SJCRH30 (cell line): ENCODE measurements at places on chromosomes 5 and 9. TPM values are rescaled to one million over a fixed set of nuclear protein-coding genes. Genes with fewer than 3 reads are reported as not detected.

GRCh38 chr5:90434116-90434714 lies 24.7 kb upstream of the CETN3 start:
- peak; percentile 53 for DNase-seq

The SOX30 gene
- total RNA-seq, result 0.13 TPM in 1 of 2 replicates, not detected in the other

- peak; percentile 76 for DNase-seq
These were observed at the start of gene TLR4 for GRCh38 chr9:117704024-117704575. Gene TLR4 (plus strand): TSS chr9:117704403. CDS start chr9:117704473, 70 bp downstream.

DNA sequence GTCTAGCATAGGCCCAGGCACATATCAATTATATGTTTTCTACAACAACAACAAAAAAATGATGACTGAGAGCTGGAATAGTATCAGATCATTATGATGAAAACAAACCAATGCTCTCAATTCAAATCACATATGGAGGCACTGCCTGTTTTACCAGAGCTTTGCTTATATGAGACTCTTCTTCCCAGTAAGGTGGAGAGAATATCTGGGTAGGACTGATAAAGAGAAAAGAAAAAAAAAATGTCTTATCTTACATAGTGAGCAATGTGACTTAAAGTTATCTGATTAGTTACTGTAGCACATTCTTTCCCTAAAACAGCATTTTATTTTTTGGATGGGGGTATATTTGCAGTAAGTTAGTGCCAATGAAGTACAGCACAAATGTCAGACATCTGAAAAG lies 154.8 kb downstream of the RAB3C start:
- no peak for DNase-seq

The HDHD3 gene
- total RNA-seq, result 3.8 and 4.6 TPM in 2 replicates

DNA sequence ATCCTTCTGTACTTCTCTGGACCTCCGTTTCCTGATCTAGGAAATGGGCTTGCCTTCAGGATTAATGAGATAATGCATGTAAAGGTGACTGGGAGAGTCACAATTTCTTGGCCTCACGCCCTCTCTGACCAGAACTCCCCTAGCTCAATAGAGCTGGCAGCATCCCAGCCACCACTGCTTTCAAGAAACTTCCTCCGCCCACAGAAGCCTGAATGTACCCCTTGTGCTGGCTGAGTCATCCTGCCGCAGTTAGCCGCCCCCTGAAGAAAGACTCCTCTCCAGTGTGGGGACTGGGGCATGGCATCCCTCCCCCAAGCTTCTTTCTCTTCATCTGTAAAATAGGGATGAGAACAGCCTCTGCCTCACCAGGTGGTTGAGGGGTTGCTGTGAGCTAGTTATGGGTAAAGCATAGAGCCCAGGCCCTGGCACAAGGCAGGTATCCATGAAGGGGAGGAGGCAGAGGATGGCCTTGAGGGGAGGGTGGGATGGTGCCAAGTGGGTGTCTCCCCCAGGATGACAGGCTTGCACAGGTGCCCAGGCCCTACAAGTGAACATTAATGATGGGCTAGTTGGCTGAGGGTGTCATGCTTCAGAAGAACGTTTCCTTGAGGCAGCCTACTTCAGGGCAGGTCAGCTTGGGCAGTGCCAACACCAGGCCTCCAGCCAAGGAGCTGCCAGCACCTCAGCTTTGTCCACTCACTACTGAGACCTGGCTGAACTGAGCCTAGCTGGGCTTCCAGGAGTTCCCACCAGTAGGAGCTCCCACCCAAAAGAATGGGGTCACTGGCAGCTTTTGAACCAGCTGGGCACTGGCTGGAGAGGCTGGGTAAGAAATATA lies 3.4 kb downstream of the PDLIM4 start:
- DNase-seq, result peak; percentile 86

The OSTF1 gene
- total RNA-seq, result 49.2 and 49.6 TPM in 2 replicates

GRCh38 chr9:105073147-105073546 lies 145.2 kb upstream of the ABCA1 start:
- no peak for DNase-seq

- DNase-seq, result peak; percentile 92
These were observed 34.1 kb upstream of the RAPGEF1 start for GRCh38 chr9:131773911-131774379.

DNA sequence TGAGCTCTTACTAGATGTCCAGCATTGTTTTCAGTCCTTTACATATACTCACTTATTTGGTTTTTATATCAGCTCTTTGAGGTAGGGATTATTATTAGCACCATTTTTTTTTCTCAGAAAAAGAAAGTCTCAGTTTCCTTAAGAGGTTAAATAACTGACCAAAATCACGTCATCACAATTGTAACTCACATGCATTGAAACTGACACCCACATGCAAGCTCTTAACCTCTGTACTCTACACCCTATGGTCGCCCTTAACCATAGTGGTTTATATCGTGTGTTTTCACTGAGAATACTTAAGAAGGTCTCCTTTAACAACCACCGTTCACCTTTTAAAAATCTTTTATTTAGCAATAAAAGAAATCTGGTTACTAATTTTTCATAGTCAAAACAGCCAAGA lies 61.0 kb downstream of the PRDM6 start:
- no peak for DNase-seq

DNA sequence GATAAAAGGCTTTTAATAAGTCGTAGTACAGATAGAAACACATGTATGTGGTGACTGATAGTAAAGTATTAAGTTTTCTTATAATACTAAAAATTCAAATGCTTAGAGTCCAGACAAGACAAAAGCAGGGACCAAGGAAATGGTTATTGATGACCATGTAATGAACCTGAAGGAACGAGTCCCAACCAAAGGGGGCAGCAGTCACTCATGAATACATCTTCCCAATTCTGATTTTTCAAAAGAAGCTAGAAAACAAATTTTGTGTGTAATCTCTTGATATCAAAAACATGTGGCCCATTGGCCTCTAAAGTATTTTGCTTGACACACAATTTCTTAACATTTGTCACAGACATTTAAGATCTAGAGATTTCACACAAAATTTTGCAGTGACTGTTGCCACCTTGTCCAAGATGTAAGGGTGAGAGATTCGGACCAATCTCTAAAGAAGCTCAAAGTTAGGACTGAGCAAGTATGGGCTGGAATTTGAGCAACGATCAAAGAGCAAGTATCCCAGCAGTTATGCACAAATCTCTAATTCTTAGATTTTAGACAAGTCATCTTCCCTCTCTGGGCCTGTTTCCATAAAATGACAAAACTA lies 66.8 kb downstream of the ARL15 start:
- DNase-seq, result peak; percentile 30

The LHX6 gene
- 6.1 and 6.3 TPM in 2 replicates for total RNA-seq

The GCNT4 gene
- 0.02 and 0.05 TPM in 2 replicates for total RNA-seq

- no peak for DNase-seq
These were observed 66.7 kb upstream of the CAST start for GRCh38 chr5:96595300-96596090.

GRCh38 chr5:33832404-33833236 lies 59.2 kb downstream of the ADAMTS12 start:
- DNase-seq, result no peak

DNA sequence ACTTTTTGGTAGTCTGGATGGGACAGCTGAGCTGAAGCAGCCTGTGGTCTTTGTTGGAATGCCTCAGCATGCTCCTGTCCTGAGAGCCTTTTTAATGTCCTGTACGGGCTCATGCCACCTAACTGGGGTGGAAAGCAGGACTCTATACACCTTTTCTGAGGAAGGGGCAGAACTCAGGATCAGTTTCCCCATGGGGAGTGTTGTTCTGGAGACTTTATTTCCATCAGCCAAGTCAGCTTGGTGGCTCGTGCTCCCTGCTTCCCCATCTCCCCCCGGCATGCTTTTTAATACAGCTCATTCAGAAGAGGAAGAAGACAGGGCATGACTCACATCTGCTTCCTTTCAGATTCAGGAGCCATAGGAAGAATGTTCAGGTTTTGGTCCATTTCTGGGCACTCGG lies 5.1 kb upstream of the SEPTIN8 start:
- DNase-seq, result no peak

- DNase-seq, result no peak
These were observed 185.1 kb downstream of the SMARCA2 start for GRCh38 chr9:2199999-2200796.
